Mononuclear cell (primary cell): ENCODE measurements at places on chromosomes 16 and 17. TPM values are rescaled to one million over a fixed set of nuclear protein-coding genes. Genes with fewer than 3 reads are reported as not detected.

The KRT40 gene
- total RNA-seq = 0.10 TPM

The SLFN11 gene
- total RNA-seq = 20.7 TPM

The ASPHD1 gene
- total RNA-seq = not detected

The TEKT5 gene
- not detected for total RNA-seq

The CBX4 gene
- 77.2 TPM for total RNA-seq

The CSH1 gene
- not detected for total RNA-seq

The MT1M gene
- total RNA-seq = not detected

The SIAH1 gene
- total RNA-seq = 67.7 TPM

The SCIMP gene
- 5.5 TPM for total RNA-seq

The RGS9 gene
- 3.5 TPM for total RNA-seq

The RSPRY1 gene
- total RNA-seq = 25.4 TPM

The WNT3 gene
- 0.10 TPM for total RNA-seq

The HIGD1B gene
- not detected for total RNA-seq

The ZPBP2 gene
- not detected for total RNA-seq

The DHRS7C gene
- not detected for total RNA-seq

The NKIRAS2 gene
- 21.5 TPM for total RNA-seq

The SCN4A gene
- total RNA-seq = under 0.01 TPM

The ST6GALNAC2 gene
- 2.3 TPM for total RNA-seq

The PCGF2 gene
- total RNA-seq = not detected

The OR1A1 gene
- total RNA-seq = not detected

The DNAAF8 gene
- total RNA-seq = not detected

The STH gene
- not detected for total RNA-seq

The TP53TG3F gene
- total RNA-seq = not detected

The FHOD1 gene
- total RNA-seq = 16.5 TPM

The KCNJ2 gene
- 4.6 TPM for total RNA-seq

The CLEC19A gene
- total RNA-seq = not detected

The C17orf78 gene
- not detected for total RNA-seq

The CES5A gene
- total RNA-seq = not detected

The CBX1 gene
- total RNA-seq = 8.1 TPM

The KRTAP4-6 gene
- total RNA-seq = not detected

The KRTAP4-7 gene
- total RNA-seq = not detected

The SEZ6L2 gene
- under 0.01 TPM for total RNA-seq

The MT4 gene
- not detected for total RNA-seq

The BRCA1 gene
- 3.4 TPM for total RNA-seq

The SPPL2C gene
- not detected for total RNA-seq

The SSH2 gene
- 77.5 TPM for total RNA-seq

The SOX9 gene
- not detected for total RNA-seq

The STX1B gene
- total RNA-seq = 0.63 TPM

The CCDC137 gene
- total RNA-seq = 4.4 TPM

The TBC1D3D gene
- not detected for total RNA-seq

The SOST gene
- not detected for total RNA-seq

The SEPTIN12 gene
- not detected for total RNA-seq

The PRSS8 gene
- not detected for total RNA-seq

The CEP20 gene
- 24.5 TPM for total RNA-seq

The TBC1D3G gene
- not detected for total RNA-seq

The OTOP3 gene
- total RNA-seq = not detected

The HS3ST3B1 gene
- total RNA-seq = 10.4 TPM

The SRCIN1 gene
- not detected for total RNA-seq

The CPD gene
- 141 TPM for total RNA-seq
